ENCODE measurements at places on chromosomes 6 and 20. TPM values are rescaled to one million over a fixed set of nuclear protein-coding genes. Genes with fewer than 3 reads are reported as not detected.
A peak's percentile ranks its signal among the peaks of the same experiment; 100 is the strongest.

GRCh38 chr6:164107297-164107995, 692.9 kb downstream of the QKI start:
- peak; percentile 83 for DNase-seq
- H3K4me3 ChIP-seq, result no peak overlapping the region
- no peaks in the 10 kb centered on the region for H3K27me3 ChIP-seq

DNA sequence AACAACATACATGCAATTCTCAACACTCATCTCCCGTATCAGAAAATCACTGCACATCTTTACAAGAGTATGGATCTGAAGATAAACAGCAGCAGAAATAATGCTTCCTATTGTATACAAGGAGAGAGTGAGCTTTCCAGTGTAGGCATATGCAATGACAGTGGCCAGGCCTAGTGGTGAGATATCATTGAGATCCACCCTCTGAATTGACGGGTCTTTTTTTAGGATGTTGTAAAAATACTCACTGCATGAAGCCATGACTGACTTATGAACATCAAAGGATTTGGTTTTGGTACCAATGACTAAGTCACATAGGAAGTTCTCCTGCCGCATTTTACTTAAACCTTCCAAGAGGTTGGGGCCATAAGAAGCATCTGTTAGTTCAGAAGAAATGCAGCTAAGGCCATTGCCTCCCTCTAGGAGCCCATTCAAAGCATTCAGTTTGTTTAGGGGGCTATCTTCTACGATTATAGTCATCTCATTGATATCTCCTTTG, 10.8 kb downstream of the KLHL31 start:
- no peaks in the 10 kb centered on the region for H3K36me3 ChIP-seq
- H3K4me1 ChIP-seq, result peaks cover 5% of the 10 kb centered on the region
- DNase-seq, result no peak
- H3K4me3 ChIP-seq, result no peak overlapping the region

DNA sequence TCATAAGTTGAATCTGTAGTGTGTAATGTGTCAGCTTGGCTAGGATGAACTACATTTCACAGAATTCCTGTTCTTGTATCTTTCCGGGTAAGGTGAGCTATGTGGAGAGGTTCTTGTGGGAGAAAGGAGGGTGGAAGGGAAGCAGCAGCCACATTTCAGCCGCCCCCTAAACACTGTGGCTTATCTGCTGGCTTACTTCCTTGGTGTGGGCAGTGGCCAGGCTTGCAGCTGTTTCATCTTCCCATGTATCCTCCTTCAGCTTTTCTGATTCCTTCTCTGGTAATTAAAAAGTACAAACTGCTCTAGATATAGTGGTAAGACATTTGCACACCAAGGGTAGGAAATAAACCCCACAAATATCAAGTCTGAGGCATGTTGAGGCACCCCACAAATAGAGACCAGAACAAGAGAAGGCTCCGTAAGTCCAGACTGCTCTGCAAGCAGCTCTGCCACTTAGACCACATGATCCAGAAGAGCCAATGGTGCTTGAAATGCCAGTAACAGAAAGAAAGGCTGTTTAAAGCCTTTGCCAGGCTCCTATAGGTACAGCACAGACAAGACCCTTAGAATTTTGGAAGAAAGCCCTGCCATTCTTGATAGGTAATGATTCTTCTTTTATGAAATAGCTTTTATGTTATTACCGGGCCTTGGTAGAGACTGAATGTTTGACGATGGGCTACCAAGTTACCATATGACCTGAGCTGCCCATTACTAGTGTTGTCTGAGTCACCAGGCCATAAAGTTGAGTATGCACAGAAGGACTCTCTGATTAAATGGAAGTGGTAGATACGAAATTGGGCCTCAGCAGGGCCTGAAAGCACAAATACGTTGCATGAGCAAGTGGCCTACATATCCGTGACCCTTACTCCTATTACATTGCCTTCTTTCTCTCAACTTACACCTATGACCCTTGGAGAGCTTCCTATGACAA, 215.0 kb upstream of the SGK1 start:
- H3K4me1 ChIP-seq, result peaks cover 10% of the 10 kb centered on the region
- DNase-seq, result peak; percentile 29
- no peak overlapping the region for H3K27ac ChIP-seq
- H3K36me3 ChIP-seq, result no peaks in the 10 kb centered on the region
- H3K27me3 ChIP-seq, result no peaks in the 10 kb centered on the region

ROS1 gene
- not detected for total RNA-seq

Data from astrocyte (in vitro differentiated cells and primary cell).